ENCODE measurements at places on chromosomes 5 and 9. TPM values are rescaled to one million over a fixed set of nuclear protein-coding genes. Genes with fewer than 3 reads are reported as not detected.

Gene TAF11L5
- total RNA-seq, result not detected

DNA sequence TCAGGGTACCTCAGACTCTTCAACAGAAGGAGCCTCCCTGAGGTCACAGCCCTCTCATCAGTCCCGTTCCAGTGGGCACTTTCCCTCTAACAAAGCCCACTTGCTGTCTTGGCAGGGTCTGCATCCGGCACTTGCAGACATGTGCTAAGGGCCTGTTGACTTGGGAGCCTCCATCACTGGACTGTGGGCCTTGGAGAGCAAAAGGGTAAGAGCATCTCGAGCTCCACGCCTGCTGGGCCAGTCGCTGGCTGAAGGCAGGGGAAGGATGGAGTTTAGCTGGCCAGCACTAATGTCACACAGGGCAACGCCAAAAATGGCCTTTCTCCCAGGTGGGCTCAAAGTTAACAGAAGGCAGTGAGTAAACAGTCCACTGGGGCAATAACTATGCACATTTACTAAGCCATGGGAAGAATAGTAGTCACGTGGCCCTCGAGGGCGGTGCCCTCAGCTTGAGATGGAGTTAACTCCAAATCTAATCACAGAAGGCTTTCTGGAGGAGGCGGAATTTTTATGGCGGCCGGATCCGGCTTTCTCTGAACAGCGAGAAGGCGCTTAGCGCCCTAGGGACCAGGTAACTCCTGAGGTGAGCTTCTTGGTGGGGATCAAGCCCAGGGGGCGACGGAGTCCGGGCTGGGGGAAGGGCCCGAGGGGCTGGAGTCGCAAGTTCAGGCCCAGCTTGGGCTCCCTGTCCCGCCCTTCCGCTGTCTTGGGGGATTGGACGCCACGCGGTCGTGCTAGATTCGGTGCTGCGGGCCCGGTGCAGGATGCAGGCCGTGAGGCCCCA is 2.0 kb upstream of the NSD1 start:
- DNase-seq, result no peak

Gene GHR
- total RNA-seq, result 4.4 TPM

GRCh38 chr9:127033061-127033460 is 89.4 kb downstream of the ANGPTL2 start:
- DNase-seq, result no peak

DNA sequence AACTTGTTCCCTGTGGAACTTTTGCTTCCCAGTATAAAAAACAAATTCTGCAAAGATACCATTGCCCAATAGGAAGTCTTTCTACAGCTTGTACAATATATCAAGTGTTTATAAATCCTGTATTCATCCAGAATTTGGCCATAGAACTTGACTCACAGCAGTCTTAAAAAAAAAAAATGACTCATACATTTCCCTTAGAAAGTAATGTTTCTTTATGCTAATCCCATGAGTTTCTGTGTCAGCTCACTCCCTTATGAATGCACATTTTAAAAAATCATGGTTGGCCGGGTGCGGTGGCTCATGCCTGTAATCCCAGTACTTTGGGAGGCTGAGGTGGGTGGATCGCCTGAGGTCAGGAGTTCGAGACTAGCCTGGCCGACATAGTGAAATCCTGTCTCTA is 89.3 kb upstream of the DMRT1 start:
- no peak for DNase-seq

GRCh38 chr5:43209833-43210232 is 17.8 kb downstream of the NIM1K start:
- DNase-seq, result no peak

DNA sequence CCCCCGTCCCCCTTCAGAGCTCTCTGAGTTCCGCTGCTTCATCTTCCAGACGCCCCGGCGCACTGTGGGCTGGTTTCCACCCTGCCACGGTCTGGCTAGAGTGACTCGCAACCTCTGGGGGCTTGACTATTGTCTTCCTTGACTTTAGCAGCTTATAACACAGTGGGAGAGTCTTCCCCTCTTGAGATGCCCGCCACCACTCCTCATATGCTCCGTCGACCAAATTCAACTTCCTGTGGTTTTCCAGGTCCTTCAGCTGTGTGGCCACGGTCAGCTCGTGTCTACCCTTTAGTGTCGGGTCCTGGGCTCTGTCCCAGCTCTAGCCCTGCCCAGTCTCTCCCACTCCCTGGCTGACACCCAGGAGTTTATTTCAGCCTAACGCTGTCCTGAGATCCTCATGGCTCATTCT is 28.2 kb upstream of the NCS1 start:
- no peak for DNase-seq

- no peak for DNase-seq
Observed at GRCh38 chr5:174900240-174900865, 176.0 kb downstream of the MSX2 start.

Gene TRIM7
- 1.2 TPM for total RNA-seq

Gene PCDHB2
- total RNA-seq, result 3.6 TPM

- DNase-seq, result no peak
Observed at GRCh38 chr5:61307611-61308010, 24.4 kb upstream of the ZSWIM6 start.

- DNase-seq, result no peak
Observed at GRCh38 chr5:54480296-54480695, 24.8 kb downstream of the HSPB3 start.

- DNase-seq, result no peak
Observed at GRCh38 chr9:127022913-127023660, 99.3 kb downstream of the ANGPTL2 start.

GRCh38 chr9:97591535-97591934 is 41.6 kb downstream of the TSTD2 start:
- DNase-seq, result no peak

Gene IL4
- total RNA-seq, result not detected

All from mucosa of gallbladder (tissue), 1 donor.